Stimulated activated CD4-positive, alpha-beta T cell treated with anti-CD3 and anti-CD28 coated beads, Interleukin-1b, Interleukin-23, amount 100 ng/mL, for 1 hour (primary cell): ENCODE measurements at places on chromosomes 2 and 18.

DNA sequence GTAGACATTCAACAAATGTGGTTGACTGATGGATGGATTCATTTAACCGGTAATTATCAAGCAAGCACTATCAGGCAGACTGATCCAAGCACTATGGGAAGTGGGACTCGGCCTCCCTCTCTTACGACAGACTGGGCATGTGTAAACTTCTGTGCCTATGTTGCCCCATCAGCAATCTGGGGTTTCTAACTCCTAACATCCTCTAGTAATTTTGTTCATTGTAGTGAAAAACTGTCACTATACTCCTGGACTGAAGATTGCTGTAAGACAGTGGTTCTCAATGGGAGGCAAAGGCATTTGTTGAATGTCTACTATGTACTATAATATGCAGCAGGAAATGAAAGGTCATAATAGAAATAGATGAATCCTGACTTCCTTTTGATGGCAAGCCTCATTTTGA lies 51.2 kb upstream of the CREB1 start:
- no peak for DNase-seq

DNA sequence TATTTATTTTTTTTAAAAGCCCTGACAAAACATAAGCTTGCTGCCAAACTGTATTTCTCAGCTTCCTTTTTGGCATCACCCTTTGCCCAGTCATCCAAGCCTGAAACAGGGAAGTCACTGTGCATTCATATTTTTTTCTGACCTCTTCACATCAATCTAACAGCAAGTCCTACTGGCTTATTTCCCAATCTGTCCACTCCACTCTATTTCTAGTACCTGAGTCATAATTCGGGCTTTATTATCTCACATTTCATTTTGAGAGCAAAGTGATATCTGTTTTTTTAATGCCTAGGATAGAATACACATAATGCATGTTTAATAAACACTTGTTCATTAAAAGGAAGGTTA lies 5.1 kb downstream of the HNMT start:
- DNase-seq = no peak

DNA sequence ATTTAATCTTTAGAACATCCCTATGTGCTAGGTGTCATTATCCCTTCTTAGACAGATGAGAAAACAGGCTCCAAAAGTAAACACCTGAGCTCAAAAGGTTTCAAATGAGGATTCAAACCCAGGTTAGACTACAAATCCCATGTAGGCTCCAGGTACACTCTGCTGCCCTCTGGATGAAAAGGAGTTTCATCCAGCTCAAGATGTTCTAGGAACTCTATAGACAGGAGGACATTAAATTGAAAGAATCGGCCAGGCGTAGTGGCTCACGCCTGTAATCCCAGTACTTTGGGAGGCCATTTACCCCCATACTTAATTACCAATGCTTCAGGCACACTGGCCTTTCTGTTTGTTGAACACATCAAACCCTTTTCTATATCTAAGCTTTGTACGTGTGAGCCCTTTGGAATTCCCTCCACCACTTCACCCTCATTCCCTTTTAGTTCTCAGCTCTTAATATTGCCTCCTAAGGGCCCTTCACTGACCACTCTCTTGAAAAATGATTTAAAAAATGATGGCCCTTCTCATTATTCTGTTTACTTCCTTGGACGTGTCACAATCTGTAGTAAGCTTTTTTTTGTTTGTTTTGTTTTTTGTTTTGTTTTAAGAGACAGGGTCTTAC lies 10.7 kb downstream of the SLC25A12 start:
- DNase-seq = no peak

GRCh38 chr2:236051351-236051750 lies 116.8 kb downstream of the GBX2 start:
- no peak for DNase-seq

- DNase-seq = no peak
Measured at GRCh38 chr2:156147594-156148330, 184.8 kb downstream of the NR4A2 start.

- DNase-seq = no peak
Measured at GRCh38 chr2:109126501-109126860, 2.5 kb upstream of the SH3RF3 start.

DNA sequence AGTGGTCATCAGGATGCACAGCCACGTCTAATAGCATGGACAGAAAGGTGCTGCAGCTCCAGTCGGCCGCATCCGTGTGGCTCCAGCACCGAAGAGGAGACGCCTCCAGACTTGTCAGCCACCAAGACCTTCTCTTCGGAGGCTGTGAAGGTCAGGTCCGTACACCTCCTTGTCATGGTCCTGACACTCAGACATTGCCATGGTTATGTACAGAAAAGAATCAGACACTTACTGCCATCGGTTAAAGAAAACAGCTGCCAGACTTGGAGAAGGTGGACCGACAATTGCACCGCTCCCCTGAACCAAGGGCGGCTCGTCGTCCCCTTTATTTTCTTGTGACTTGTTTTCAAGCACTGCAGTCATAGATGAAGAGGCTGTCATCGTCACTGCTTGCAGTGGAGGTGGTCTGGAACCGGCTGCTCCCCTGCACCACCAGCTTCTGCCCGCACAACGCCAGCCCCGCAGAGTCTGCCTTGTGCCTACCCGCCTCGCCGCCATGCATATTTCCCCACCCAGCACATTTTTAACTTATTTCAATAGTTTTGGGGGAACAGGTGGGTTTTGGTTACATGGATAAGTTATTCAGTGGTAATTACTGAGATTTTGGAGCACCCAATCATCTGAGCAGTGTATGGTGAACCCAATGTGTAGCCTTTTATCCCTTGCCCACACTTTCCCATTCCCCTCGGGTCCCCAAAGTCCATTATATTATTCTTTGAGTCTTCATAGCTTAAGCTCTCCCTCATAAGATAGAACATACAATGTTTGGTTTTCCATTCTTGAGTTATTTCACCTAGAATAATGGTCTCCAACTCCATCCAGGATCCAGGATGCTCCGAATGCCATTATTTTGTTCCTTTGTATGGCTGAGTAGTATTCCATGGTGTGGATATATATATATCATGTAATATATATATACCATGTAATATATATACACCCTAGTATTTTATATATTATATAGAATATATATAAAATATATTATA lies 18.1 kb downstream of the FBXO48 start:
- DNase-seq = no peak

DNA sequence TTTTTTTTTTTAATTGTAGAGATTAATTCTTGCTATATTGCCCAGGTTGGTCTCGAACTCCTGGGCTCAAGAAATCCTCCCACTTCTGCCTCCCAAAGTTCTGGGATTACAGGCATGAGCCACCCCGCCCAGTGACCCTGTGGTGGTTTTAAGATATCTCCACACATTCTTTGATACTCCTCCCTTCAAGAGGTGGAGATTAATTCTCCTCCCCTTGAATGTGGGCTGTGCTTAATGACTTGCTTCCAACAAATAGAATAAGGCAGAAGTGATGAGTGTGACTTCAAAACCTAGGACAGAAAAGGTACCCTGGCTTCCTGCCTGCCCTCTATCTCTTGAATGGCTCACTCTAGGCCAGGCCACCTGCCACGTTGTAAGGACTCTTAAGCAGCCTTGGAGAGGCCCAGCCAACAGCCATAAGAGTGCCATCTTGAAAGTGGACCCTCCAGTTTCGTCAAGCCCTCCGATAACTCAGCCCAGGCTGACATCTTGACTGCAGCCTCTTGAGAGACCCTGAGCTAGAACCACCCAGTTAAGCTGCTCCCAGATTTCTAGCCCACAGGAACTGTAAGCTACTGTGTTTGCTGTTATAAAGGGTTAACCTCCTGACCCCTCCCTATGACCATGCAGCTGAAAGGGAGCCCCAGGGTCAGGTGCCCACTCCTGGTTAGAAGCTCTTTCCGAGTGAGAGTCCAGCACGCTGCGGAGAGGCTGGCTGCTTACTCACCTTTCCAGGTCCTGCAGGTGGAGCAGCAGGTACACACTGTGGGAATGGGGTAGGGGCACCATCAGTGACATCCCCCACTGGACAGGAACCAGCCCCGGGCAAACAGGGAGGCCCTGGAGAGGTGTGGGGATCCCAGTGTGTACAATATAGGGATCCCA lies 27.6 kb downstream of the MRPL35 start:
- DNase-seq = no peak
